ENCODE measurements at places on chromosomes 6 and 20. TPM values are rescaled to one million over a fixed set of nuclear protein-coding genes. Genes with fewer than 3 reads are reported as not detected.

The PRSS16 gene
- total RNA-seq: 0.84 TPM

GRCh38 chr6:155291291-155291690 lies 23.0 kb downstream of the TFB1M start:
- no peak for DNase-seq

The ANKRD66 gene
- not detected for total RNA-seq

DNA sequence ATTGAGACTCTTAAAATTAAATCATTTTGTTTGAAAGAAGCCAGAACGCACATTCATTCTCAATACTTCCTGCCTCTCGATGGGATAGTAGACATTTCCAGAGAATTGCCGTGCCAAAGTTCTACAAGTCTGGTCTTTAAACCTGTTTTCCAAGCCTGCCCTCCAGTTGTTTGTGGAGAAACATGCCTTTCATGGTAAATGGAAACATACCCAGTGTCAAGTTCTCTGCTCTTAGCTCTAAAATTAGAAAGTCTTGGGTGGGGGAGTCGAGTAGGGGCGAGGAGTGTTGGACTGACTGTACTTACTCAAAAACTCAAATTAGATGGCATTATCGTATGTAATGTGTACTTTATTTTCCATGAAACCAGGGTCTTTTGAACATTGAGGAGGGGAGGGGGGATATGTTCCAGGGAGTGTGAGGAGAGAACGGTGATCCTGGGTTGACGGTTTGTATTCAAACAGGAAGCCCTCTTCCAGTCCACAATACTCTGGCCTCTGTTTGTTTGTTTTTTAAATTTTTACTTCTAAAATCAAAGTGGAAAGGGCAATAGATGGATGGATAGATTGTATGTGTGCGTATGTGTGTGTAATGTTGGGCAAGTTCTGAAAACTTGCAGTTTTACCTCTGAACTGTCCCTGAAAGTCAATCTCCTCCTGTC lies 106.8 kb upstream of the ARMC2 start:
- DNase-seq: no peak

- no peak for DNase-seq
Measured at GRCh38 chr6:134115715-134116074, 63.3 kb upstream of the SLC2A12 start.

- DNase-seq: no peak
Measured at GRCh38 chr20:4811661-4812181, 90.0 kb downstream of the PRND start.

The FNDC11 gene
- total RNA-seq: not detected

GRCh38 chr6:44667668-44668390 lies 280.3 kb downstream of the CDC5L start:
- no peak for DNase-seq

DNA sequence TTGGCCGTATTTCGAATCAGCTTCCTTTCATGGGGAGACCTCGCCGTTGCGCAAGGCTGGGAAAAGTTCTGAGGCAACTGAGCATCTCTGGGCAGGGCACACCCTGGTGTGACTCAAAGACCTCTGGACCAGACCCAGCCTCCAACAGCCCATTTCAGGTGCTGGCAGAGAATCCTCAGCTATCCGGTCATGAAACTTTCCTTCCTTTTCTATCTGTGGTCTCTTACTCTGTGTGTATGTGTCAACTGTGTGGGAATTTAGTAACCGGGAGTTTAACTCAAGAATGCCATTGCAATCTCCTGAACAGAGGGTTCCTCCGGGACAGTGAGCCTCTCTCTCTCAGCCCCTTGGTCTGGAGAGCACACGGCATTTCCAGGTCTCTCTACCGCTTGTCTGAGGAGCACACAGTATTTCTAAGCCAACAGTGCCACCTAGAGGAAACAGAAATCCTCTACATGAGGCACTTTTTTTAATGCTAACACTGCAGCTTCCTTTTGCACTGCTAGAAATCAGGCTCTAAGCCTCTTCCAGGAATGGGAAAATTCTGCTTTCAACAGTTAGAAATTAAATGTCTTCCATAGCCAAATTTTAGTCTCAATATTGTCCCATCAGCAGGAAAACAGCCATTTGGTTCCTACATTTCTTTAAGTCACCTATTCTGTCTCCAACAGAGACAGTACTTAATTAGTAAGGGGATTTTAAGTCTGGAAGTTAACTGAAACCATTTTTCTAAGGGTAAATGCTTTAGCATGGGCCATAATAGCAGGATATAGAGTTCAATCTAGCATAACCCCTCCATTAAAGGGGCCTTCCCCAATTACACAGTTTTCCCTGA lies 32.7 kb downstream of the PLN start:
- no peak for DNase-seq

GRCh38 chr6:43221046-43221972 lies 8.0 kb downstream of the DNPH1 start:
- DNase-seq: no peak

DNA sequence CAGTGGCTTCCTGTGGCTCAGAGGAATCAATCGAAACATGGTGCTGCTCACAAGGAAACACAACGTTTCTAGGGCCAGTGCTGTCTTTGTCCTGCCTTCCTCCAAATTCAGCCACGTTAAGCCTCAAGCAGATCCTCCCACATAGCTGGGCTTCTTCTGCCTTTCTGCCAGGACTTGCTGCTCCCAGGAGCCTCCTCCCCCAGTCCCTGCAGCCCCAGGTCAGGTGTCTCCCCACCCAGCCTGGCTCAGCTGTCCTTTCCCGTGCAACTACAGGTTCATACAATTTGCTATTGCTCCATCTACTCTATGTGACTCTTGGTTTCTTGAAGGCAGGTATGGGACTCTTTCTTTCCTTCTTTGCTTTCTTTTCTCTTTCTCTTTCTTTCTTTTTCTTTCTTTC lies 215.3 kb upstream of the RNF24 start:
- no peak for DNase-seq

The MYLK2 gene
- 0.12 TPM for total RNA-seq

DNA sequence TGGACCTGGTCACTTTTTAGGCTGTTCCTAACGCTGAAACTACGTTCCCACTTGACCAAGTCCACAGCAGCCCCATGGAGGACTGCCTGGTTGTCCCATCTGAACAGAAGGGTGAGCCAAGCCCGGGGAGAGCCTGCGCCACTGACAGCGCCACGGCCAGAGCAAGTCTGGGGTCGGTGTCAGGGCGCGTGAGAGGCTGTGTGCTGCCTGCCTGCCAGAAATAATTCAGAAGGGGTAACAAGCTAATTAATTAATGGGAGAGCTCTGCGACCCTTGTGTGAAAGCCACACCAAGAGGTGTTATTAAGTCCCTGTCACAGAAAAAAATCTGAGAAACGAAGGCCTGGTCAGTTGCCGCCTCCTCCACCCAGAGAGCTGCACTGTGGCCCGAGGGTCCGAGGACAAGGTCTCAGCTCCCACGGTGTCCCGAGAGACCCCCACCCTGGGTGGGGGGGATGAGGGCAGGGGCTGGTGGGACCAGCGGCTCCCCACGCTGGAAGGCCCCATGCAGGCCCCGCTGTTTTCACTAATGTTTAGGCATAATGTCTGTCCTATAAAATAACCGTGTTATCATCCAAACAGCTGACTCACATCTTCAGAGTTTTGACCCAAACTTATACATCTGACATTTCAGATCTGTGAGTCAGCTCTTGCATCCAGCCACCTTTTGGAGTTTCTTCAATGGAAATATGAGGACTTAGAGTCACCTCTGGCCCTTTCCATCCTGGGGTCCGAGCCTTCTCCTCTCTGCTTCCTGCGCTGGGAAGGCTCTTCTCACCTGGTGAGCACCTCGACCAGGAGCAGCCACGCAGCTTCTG lies 58.5 kb downstream of the DLL1 start:
- no peak for DNase-seq

DNA sequence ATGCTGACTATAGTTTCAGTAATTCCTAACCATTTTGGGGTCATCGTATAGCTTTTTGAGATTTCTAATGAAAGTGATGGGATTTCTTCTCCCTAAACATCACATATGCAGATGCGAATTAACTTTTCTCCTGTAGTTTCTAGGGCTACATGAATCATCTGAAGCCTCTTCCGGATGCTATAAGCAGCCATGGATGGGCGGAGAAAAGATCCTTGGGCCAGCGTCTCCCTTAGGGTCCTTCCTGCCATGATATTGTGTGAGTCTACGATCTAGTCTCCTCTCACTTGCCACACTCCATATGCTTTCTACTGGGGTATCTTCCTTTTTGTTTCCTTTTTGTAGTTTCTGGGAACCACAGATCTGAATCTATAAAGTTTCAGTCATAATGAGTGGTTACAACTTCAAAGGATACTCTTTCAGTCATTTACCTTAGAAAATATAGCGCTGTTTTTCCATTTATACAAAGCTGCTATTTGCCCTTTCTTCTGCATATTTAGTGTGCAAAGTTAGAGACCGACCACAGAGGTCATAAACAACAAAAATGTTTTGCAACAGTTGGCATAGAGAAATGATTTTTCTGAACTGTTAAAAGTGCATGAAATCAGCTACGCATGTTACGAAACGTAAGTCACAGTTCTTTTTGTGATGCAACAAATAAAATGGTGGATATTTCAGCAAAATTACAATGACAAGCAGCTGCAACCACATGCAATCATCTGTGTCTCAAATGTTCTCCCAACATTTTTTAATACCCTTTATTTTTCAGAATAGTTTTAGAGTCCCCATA lies 396.2 kb upstream of the SLC35B3 start:
- no peak for DNase-seq

GRCh38 chr6:129239825-129240491 lies 357.0 kb downstream of the LAMA2 start:
- no peak for DNase-seq

- DNase-seq: no peak
Measured at GRCh38 chr20:17710379-17711266, 10.9 kb downstream of the BANF2 start.

- no peak for DNase-seq
Measured at GRCh38 chr20:36317675-36318074, 11.5 kb downstream of the DLGAP4 start.

DNA sequence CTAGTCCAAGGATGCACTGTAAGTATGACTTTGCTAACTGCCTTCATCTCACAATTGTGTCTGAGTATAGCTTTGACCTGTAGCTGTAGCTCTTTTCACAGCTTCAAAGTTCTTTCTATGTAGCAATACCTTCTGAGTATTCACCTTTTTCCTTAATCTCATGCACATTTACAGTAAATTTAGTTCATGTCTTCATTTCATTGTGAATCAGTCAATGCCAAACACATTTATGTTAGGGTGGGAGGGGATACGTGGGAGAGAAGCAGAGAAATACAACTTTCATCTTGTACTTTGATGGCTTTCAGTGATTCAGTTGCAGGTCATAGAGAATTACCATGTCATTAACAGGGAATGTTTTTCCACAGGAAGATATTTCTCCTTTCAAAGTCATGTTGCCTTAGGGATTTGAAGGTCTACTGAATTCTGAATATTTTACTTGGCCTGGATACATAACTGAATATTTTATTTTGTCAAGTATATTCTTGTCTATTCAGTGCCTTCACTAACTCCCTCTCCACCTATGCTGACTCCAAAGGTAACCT lies 119.2 kb downstream of the TINAG start:
- DNase-seq: no peak

The CRISP3 gene
- not detected for total RNA-seq

The SLC22A2 gene
- total RNA-seq: not detected

The PDYN gene
- not detected for total RNA-seq

The CD24 gene
- 0.63 TPM for total RNA-seq

DNA sequence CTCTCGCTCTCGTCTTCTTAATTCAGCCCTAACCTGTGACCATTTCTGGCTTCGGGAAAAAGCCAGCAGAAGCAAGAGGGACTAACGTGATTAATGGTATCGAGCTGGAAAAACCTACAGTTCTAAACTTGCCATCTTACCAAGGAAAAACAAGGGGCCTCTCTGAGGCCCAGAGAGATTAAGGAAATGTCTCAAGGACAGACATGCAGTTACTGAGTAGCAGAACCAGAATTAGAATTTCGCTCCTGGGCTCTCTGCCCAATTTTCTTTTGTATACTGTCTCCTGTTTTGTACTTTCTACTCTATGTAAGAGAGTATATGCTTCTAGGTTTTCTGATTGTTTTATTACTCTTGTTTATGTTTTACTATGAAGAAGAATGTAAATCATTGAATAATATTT lies 67.8 kb upstream of the LTV1 start:
- no peak for DNase-seq

GRCh38 chr6:157119502-157120027 lies 203.8 kb downstream of the TMEM242 start:
- no peak for DNase-seq

GRCh38 chr6:32109114-32109764 lies at the start of gene TNXB:
TSS of gene TNXB (minus strand) at chr6:32109338. CDS start at chr6:32098198, 11,140 bp downstream.
- no peak for DNase-seq

- no peak for DNase-seq
Measured at GRCh38 chr6:130906736-130907381, 79.7 kb downstream of the SMLR1 start.

DNA sequence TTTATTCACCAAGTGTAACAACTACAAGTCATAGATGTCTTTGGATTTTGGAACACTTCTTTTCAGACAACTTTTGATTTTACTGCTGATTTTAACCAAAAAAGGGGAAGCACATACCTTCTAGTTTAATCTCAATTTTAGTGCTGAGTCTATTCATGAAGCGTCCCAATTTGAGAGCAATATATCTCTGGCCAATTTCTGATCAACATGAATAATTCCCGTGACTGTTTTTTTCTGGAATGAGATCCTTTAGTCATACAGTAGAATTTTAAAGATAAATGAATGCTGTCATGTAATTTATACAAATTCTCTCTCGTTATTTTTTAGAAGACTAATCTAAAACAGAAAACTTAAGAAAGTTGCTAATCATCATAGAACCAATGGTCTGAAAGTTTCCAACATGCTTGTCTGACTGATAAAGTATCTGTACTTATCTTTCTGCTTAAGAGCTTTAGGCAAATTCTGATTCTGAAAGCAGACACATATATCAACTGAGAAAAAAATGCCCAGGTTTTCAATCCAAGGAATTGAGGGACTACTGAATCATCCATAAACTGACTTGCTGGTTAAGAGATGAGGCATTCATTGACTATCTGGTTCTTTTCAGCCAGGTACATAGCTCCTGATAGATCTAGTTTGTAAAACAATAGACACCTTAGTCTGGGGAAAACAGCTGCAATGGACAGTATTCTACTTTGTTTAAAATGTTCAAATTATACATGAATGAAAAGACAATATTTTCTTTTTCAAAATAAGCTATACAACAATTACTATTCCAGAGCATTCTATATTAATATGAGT lies 657.5 kb downstream of the RFPL4B start:
- no peak for DNase-seq

The NOX3 gene
- not detected for total RNA-seq
